ENCODE measurements at places on chromosomes 13 and 19.

- no peak for DNase-seq
These were observed 16.8 kb downstream of the CCL25 start for GRCh38 chr19:8069096-8069973.

DNA sequence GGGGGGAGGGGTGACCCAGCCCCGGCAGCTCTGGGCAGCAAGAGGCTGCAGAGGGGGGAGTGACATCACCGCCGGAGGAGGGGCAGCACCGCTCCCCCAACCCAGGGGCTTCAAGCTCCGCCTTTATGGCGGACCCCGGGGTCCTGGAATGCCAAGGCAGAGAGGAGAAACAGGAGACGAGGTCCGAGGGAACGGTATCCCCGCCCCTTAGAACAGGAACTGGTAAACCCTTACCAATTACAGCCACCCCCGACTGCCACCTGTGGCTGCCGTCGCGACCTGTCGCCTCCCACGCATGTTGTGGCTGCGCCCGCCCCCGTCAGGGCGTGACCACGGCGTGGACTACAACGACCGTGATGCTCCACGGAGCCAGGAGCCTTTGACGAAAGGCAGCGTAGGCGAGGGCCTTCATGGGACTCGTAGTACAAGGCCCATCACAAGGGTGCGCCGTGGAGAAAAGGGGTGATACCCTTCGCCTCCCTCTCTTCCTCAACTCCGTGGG, 4.1 kb upstream of the KCNC3 start:
- DNase-seq: peak; percentile 68

GRCh38 chr13:88217883-88218282, 546.7 kb downstream of the SLITRK5 start:
- no peak for DNase-seq

- no peak for DNase-seq
These were observed 21.2 kb upstream of the SCEL start for GRCh38 chr13:77514336-77514726.

DNA sequence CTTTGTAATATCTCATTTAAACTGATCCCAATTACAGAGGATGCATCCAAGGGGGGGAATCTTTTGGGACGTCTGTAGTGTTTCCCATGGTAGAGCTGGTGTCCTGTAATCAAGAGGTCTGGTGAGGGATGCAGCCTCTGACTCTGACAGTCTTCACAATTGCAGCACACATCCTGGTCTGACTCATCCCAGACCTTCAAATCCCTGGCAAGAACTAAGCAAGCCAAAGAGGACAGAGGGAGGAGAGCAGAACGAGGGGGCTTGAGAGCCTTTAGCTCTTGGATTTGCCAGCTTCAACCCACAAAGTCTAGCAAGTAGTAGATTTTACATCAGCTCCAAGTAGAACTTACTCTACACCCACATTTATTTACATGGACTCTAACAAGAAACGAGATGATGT, 17.3 kb upstream of the FCGBP start:
- no peak for DNase-seq

DNA sequence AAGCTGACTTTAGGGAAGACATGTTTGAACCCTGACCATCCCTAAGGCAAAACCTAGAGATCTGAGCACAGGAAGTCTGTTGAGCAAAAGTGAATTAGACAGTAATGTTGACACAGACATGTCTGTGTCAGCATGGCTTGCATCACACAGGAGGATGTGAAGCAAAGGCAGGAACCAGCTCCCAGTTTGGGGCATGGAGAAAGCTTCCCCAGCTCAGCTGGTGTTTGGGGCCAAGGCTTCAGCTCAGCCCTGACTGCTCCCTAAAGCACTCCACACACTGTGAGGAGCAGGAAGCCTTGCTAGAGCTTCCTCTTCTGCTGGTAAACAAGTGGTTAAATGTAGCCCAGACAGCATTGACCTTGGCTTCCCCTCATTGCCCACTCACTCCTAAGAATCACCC, 153.8 kb upstream of the UBL3 start:
- DNase-seq: no peak
